Gastroesophageal sphincter (tissue), 4 donors: ENCODE measurements at places on chromosomes 5 and 9.

GRCh38 chr5:177367323-177367848 is 9.7 kb downstream of the RGS14 start:
- peak overlapping the region; percentile 91 for H3K27ac ChIP-seq
- H3K27me3 ChIP-seq: no peaks in the 10 kb centered on the region
- H3K4me3 ChIP-seq: peak overlapping the region; percentile 59
- H3K36me3 ChIP-seq: no peaks in the 10 kb centered on the region

DNA sequence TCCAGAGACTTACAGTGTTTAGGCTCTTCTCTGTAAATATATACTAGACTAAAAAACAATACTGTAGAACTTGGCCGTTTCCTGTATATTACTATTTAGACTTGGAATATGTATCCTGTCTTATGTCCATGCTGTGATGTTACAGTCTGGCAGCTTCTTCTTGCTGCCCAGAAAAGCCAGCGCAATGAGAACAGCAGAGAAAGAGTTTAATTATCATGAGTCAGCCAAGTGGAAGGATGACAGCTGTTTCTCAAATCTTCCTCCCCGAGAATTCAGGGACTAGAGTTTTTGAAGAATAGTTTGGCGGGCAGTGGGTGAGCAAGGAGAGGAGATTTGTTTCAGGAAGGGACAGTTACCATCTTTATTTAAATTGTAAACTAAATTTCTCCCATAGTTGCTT is 37.5 kb downstream of the NAA35 start:
- no peak overlapping the region for H3K4me3 ChIP-seq
- peaks cover 57% of the 10 kb centered on the region for H3K36me3 ChIP-seq
- no peak overlapping the region for H3K27ac ChIP-seq
- no peaks in the 10 kb centered on the region for H3K4me1 ChIP-seq
- no peaks in the 10 kb centered on the region for H3K27me3 ChIP-seq

DNA sequence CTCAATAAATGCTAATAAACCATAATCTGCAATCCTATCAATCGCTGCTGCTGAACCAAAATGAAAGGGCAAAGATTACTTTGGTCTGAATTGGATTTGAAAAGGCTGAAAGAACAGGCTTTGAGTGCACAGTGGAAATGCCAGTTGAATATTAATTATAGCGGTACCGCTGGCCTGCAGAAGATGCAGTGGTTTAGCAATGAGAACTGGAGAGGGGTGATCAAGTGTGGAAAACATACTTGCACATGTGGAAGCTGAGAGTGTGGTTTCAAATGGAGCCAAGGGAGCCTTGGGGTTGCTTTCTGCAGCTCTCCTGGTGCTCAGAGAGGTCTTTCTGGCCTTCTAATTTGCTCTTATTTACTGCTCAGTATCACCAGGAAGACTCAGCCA is 133.9 kb downstream of the PTTG1 start:
- H3K4me1 ChIP-seq: no peaks in the 10 kb centered on the region
- no peaks in the 10 kb centered on the region for H3K36me3 ChIP-seq
- no peak overlapping the region for H3K27ac ChIP-seq
- no peaks in the 10 kb centered on the region for H3K27me3 ChIP-seq
- ATAC-seq: no peak

- H3K4me3 ChIP-seq: no peak overlapping the region
- H3K36me3 ChIP-seq: no peaks in the 10 kb centered on the region
- H3K4me1 ChIP-seq: no peaks in the 10 kb centered on the region
- no peak overlapping the region for H3K27ac ChIP-seq
Observed at GRCh38 chr5:19855453-19855852, 132.5 kb downstream of the CDH18 start.

DNA sequence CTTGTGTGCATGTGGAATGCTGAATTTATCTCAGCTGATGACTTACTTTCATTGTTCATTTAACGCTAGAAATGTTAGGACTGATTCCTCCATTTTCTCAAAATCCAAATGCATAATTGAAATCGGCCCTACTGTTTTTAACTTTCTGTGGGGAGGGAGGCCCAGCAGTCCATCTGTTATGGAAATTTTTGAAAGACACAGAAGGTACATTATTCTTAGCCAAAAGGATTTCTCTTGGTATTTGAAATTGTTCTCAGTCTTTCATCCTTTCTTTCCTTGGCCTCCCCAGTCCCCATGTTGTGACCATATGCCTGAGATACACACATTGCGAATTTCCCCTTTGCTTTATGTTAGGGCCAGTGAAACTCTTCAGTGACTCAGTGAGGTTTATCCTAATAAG is 549.9 kb downstream of the IRX1 start:
- H3K27ac ChIP-seq: no peak overlapping the region
- H3K4me3 ChIP-seq: no peak overlapping the region
- no peaks in the 10 kb centered on the region for H3K36me3 ChIP-seq
- no peaks in the 10 kb centered on the region for H3K4me1 ChIP-seq
- H3K27me3 ChIP-seq: no peaks in the 10 kb centered on the region
- ATAC-seq: no peak

GRCh38 chr9:78468231-78468630 is 171.3 kb downstream of the PSAT1 start:
- H3K27me3 ChIP-seq: no peaks in the 10 kb centered on the region
- H3K36me3 ChIP-seq: no peaks in the 10 kb centered on the region
- H3K4me3 ChIP-seq: no peak overlapping the region
- H3K4me1 ChIP-seq: no peaks in the 10 kb centered on the region
- no peak overlapping the region for H3K27ac ChIP-seq
- no peak for ATAC-seq

- no peaks in the 10 kb centered on the region for H3K4me1 ChIP-seq
- H3K4me3 ChIP-seq: no peak overlapping the region
- no peaks in the 10 kb centered on the region for H3K36me3 ChIP-seq
- ATAC-seq: no peak
Observed at GRCh38 chr5:36669015-36669651, 62.7 kb downstream of the SLC1A3 start.

GRCh38 chr5:133114166-133114932 is 62.5 kb downstream of the HSPA4 start:
- no peak overlapping the region for H3K27ac ChIP-seq
- no peak overlapping the region for H3K4me3 ChIP-seq
- H3K4me1 ChIP-seq: peaks cover 13% of the 10 kb centered on the region
- no peaks in the 10 kb centered on the region for H3K36me3 ChIP-seq

- no peaks in the 10 kb centered on the region for H3K27me3 ChIP-seq
- no peak overlapping the region for H3K27ac ChIP-seq
- H3K4me3 ChIP-seq: no peak overlapping the region
- ATAC-seq: no peak
- no peaks in the 10 kb centered on the region for H3K4me1 ChIP-seq
Observed at GRCh38 chr5:163659568-163659902, 154.1 kb downstream of the MAT2B start.

DNA sequence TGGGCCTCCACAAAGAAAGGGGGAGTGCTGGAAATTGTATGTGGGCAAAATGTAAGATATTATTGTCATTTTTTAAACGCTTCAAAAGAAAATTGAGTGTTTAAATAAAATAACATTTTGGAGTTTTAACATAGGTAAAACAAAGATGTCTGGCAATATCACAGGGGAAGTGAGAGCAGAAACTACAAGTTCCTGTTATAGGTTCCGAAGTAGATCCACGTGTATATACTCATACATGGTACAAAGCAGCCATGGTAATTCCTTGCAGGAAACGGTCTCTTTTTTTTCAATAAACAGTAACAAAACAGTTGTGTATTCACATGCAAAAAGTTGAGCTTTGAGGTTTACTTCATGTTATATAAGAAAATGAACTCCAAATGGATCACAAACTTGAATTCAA is 78.4 kb downstream of the MTRR start:
- H3K27me3 ChIP-seq: no peaks in the 10 kb centered on the region
- H3K4me3 ChIP-seq: no peak overlapping the region
- no peak overlapping the region for H3K27ac ChIP-seq
- no peaks in the 10 kb centered on the region for H3K4me1 ChIP-seq
- no peaks in the 10 kb centered on the region for H3K36me3 ChIP-seq

DNA sequence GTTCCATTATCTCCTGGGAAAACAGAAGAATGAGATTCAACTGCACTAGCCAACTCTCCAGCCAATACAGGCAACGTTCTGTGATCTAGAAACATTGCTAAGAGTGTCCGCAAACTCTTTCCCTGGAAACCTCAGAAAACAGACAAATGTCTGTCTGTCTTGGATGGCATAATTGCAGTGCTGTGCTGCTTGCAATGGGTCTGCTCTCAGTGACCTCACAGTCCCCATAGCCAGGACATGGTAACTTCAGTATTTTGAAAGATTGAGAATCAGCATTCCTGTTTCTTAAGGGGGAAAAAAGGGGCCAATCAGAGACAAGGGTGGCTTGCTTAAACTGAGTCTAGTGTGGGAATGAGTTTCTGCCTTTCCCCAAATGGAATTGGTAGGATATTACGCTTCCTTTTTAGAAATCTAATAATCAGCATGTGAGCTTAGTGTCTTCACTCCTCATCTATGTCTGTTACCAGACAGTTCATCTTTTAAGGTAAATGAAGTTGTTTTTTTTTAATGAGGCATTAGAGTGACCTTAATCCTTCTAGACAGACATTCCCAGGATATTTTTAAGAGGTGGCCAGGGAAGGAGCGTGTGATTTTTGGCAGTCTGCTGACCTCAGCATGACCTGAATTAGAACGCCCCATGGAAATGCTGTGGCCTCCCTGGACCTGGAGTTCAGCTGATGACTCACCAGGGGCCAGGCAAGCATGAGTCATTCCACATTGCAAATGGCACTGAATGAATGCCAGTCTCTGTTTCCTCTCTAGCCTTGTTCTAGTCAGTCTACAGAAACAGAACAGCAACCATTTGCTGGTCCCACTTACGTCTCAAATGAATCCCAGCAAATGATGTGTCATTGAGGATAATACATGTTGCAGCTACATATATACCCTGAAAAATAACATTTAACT is 210.2 kb upstream of the ACTBL2 start:
- ATAC-seq: peak; percentile 87
- no peaks in the 10 kb centered on the region for H3K27me3 ChIP-seq
- no peaks in the 10 kb centered on the region for H3K36me3 ChIP-seq
- peak overlapping the region; percentile 61 for H3K27ac ChIP-seq
- no peak overlapping the region for H3K4me3 ChIP-seq

- no peak overlapping the region for H3K27ac ChIP-seq
- no peaks in the 10 kb centered on the region for H3K36me3 ChIP-seq
- no peak for ATAC-seq
Observed at GRCh38 chr5:153373130-153373498, 117.4 kb upstream of the GRIA1 start.

DNA sequence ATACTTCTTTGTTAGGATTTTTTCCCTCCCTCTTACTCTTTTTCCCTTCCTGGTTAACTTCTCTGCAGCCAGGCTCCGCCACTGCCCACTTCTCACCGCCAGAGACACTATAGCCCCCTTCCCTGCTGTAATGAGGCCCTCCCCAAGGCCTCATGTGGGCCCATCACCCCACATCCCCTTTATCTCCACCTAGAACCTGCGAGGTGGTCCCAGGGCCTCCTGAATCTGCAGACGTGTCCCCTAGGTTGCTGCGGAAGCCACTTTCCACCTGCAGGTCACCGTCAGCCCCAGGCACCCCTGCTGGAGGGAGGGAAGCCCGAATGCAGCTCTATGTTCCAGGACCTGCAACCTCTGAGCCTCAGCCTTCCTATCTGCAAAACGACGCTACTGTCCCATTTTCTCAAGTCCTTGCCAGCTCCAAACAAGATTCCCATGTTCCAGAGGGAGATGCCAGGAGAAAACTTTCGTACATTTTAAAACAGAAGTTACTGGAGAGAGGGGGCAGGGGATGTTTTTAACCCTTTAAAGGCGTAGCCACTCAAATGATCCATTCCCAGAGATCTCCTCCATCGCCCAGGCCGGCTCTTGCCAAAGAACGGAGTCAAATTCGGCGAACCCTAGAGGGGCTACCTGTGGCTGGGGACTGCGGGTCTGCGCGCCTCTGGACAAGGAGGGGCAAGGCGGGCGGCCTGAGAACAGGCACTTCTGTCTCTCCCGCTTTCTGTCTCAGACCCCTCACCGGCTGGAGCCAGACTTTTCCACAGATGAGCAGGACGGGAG is 929 bp downstream of the SH3PXD2B start:
- peak overlapping the region; percentile 98 for H3K4me3 ChIP-seq
- H3K36me3 ChIP-seq: peaks cover 11% of the 10 kb centered on the region
- ATAC-seq: peak; percentile 46
- H3K4me1 ChIP-seq: peaks cover 8% of the 10 kb centered on the region
- H3K27me3 ChIP-seq: no peaks in the 10 kb centered on the region

- H3K4me3 ChIP-seq: no peak overlapping the region
- peak; percentile 66 for ATAC-seq
- H3K36me3 ChIP-seq: no peaks in the 10 kb centered on the region
- H3K4me1 ChIP-seq: peaks cover 8% of the 10 kb centered on the region
- no peaks in the 10 kb centered on the region for H3K27me3 ChIP-seq
Observed at GRCh38 chr9:110537841-110538646, 41.5 kb downstream of the SVEP1 start.

DNA sequence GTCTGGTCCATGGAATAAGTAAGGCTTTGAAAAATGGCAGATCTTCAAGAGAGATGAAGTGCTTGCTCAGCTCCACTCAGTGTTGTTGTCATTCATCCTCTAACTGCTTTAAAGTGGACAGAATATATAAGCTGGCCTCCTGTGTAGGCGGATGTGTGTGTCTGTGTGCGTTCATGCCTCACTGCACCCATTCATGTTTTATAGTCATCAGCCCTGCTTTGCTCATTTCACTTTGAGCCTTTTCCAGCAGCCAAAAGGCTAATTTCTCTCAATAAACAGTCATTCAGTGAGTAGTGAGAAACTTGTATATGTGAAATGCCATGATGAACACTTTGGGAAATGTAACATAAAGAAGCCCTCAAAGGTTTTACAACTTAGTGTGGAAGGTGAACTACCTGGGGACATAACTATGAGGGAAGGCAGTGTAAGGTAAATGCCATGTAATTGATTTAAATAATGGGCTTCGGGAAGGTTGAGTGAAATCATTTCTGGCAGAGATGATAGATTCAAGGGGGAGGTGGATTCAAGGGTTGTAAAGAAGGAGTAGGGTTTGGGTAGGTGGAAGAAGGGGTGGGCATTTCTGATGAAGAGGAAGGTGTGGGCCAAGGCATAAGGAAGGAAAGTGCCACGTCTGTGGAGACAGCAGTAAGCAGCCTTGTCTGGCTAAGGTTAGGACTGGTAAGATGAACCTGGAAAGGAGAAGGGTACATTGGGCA is 15.7 kb downstream of the TTC23L start:
- no peak overlapping the region for H3K27ac ChIP-seq
- no peak overlapping the region for H3K4me3 ChIP-seq
- H3K27me3 ChIP-seq: no peaks in the 10 kb centered on the region
- H3K36me3 ChIP-seq: no peaks in the 10 kb centered on the region

- ATAC-seq: no peak
- no peak overlapping the region for H3K4me3 ChIP-seq
- H3K27me3 ChIP-seq: peaks cover 8% of the 10 kb centered on the region
- H3K36me3 ChIP-seq: no peaks in the 10 kb centered on the region
Observed at GRCh38 chr5:17187011-17187785, 30.2 kb upstream of the BASP1 start.

GRCh38 chr5:5598547-5599113 is 176.2 kb downstream of the ICE1 start:
- H3K36me3 ChIP-seq: no peaks in the 10 kb centered on the region
- no peaks in the 10 kb centered on the region for H3K27me3 ChIP-seq
- peaks cover 2% of the 10 kb centered on the region for H3K4me1 ChIP-seq
- no peak overlapping the region for H3K27ac ChIP-seq
- no peak for ATAC-seq
- H3K4me3 ChIP-seq: no peak overlapping the region

DNA sequence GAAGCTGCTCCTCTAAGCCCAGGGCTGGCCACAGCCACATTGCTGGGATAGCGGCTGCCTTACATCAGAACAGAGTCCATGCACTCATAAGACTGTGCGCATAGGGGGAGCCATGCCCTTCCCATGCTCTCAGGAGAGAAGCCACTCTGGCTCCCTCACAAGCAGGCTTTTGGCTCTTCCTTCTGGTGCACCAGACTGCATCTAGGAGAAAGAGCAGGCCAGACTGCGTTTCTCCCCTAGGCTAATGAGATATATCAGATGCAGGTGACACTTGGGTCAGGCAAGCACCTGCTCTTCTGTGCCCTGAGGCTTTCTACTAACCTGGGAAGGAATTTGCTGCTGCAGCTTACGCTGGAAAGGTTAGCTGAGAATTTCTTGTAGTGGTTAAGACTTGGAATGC is 43.2 kb upstream of the BRINP1 start:
- no peaks in the 10 kb centered on the region for H3K36me3 ChIP-seq
- no peak overlapping the region for H3K27ac ChIP-seq
- H3K4me3 ChIP-seq: no peak overlapping the region
